Suprapubic skin (tissue), 4 donors: ENCODE measurements at places on chromosomes 7 and 10. TPM values are rescaled to one million over a fixed set of nuclear protein-coding genes. Genes with fewer than 3 reads are reported as not detected.

The TUBB8 gene
- total RNA-seq: not detected

The IKZF1 gene
- total RNA-seq: 5.1 TPM

The ITIH2 gene
- total RNA-seq: not detected

The CDHR3 gene
- 6.5 TPM for total RNA-seq

The LRMDA gene
- total RNA-seq: 2.9 TPM

The TCAF2 gene
- 9.0 TPM for total RNA-seq

The TMEM229A gene
- not detected for total RNA-seq

The COBL gene
- 70.1 TPM for total RNA-seq

The SFMBT2 gene
- 1.9 TPM for total RNA-seq

The ANXA8 gene
- total RNA-seq: 254 TPM

The LOXL4 gene
- total RNA-seq: 1.9 TPM

The ADRA2A gene
- total RNA-seq: 2.3 TPM

The UNCX gene
- not detected for total RNA-seq

The UNC5B gene
- total RNA-seq: 7.2 TPM

The HECW1 gene
- not detected for total RNA-seq

- DNase-seq: no peak
These were observed 6.3 kb downstream of the TMEM60 start for GRCh38 chr7:77791956-77792355.

DNA sequence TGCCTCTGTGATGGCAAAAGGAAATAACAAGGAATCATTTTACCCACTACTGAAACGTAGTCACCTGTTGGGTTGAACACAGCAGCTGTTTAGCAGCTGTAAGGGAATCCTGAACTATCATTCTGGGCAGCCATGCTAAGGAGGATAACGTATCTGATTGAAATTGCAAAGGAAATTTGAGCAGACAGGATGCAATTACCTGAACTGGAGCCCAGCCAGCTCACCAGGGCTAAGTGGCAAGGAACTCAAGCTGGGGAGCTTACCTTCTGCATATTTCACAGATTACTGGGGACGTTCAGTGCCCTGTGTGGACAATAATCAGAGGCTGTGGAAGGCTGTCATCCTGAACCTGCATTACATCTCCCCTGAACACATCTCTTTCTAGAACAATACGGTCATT is 650.5 kb downstream of the SORCS3 start:
- no peak for DNase-seq

- DNase-seq: no peak
These were observed 107.8 kb upstream of the PLXNA4 start for GRCh38 chr7:132683896-132684690.

DNA sequence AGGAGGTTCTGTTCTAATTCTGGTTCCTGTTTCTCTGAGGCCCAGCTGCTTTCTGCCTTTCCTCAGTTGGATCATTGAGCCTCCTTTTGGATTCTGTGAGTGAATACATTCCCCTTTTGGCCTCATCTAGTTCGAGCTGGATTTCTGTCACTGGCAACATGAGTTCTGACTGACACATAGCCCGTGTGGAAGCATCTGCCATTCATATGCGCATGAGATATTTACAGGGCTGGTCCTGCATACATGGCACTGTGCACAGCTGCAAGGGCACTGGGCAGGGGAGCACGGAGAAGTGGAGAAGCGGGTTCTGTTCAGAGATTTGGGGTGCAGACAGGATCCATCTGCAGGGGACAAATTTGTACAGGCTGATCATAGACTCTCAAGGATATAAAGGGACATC is 352.8 kb downstream of the RPS24 start:
- DNase-seq: no peak

DNA sequence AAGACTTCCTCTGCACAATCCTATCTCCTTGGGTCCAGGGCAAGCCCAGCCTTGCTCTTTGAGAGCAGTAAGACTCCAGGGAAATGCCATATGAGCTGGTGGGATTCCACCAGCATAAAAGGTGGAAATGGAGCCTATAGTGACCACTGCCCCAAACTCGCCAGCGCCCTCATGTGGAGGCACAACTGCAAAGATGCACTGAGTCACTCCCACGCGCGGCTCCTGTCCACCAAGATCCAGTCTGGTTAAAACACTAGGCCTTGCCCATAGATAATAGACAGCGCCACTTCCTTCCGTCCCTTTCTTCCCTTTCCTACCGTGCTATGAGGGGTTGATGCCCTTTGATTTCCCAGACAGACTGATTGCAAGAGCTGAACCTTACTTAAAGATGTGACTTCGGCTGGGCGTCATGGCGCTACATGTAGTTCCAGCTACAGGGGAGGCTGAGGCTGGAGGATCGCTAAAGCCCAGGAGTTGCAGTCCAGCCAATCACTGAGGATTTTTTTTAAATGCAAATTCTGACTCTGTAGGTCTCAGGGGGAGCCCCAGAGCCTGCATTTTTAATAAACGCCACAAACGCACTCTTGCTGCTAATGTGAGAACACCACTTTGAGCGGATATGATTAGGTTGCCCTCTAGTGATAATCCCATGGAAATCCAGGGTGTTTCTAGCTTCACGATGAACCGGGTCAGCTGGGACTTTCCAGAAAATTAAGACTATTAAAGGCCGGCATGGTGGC is 136.5 kb downstream of the EPC1 start:
- no peak for DNase-seq

DNA sequence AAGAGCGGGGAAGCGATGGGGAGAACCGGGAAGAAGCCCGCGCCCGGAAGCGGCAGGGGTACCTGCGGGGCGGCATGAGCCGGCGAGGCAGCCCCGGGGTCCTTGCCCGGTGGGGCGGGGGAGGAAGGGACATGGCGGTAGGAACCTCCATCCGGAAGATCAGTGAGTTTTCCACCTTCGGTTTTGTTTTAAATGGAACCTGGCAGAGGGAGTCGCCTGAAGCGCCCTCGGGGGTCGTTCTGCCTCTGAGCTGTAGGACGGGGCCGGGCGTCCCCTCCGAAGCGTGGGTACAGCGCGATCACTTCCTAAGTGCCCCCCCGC is 471 bp downstream of the PFKP start:
- no peak for DNase-seq

GRCh38 chr7:113289140-113289740 is 170.9 kb upstream of the SMIM30 start:
- no peak for DNase-seq

DNA sequence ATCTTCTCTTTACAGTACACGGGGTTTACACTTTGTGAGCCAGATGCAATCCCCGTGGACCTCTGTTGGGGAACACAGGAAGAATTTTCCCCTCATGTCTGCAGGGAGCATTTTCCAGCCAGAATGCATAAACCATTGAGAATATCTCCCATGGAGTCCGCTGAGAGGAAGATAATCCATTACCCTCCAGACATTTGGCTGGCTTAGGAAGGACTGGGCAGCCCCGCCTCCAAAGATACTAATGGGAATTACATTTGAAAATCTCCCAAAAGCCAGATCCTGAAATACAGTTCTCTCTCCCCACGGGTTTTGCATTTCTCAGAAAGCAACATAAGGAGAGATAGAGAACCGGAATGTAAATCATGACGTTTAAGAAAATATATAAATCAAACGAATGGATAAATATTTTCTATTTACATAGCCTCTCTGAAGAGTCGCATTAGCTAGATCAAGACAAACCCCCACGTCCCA is 53.5 kb downstream of the TRIL start:
- no peak for DNase-seq

DNA sequence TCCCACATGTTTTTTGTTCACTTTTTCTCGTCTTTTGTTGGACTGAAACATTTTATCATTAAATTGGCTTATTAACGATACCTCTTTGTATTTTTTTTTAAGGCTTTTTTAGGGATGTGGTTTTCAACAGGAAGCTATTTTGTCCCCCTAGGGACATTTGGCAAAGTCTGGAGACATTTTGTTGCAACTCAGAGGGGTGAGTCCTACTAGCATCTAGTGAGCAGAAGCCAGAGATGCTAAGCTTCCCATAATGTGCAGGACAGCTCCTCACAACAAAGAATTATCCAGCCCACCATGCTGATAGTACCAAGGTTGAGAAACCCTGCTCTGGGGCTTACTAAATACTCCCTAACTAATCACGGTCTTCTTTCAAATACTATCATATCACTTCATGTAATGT is 63.2 kb downstream of the ATE1 start:
- no peak for DNase-seq

GRCh38 chr10:74177140-74177677 is 26.2 kb downstream of the ADK start:
- no peak for DNase-seq

DNA sequence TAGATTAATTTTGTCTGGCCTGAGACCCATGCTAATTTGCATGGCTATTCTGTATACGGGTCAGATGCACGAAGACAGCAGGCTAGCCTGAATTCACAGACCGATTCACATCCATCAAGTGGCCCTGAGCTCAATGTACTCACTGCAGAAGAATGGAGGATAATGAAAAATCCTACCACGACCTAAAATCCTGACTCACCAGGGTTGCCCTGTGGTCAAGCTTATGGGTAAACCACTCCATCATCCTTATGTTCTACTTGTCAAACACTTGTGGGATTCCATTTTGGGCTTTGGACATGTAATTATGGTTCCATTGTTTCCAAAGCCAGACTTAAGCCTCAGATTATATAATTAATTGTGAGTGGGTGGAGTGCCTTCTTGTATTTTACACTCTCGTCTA is 110.4 kb upstream of the ZNF438 start:
- DNase-seq: no peak

DNA sequence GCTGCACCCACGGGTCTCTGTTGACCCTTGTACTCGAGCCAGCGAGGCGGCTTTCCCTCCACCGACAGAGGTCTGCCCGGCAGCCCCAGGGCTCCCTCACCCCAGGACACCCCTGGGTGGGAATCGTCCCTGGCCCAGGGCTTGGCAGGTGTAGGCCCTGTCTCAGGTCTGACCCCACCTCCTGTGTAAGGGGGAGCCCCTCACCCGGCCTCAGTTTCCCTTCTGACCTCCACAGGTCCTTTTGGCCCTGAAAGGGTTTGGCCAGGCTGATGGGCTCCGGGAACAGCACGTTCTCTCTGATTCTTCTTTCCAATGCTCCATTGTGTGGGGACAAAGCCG is 25.0 kb upstream of the ELFN1 start:
- DNase-seq: no peak

GRCh38 chr10:104301907-104302690 is 33.1 kb downstream of the GSTO2 start:
- no peak for DNase-seq

GRCh38 chr10:94192974-94193373 is 169.8 kb downstream of the NOC3L start:
- no peak for DNase-seq

DNA sequence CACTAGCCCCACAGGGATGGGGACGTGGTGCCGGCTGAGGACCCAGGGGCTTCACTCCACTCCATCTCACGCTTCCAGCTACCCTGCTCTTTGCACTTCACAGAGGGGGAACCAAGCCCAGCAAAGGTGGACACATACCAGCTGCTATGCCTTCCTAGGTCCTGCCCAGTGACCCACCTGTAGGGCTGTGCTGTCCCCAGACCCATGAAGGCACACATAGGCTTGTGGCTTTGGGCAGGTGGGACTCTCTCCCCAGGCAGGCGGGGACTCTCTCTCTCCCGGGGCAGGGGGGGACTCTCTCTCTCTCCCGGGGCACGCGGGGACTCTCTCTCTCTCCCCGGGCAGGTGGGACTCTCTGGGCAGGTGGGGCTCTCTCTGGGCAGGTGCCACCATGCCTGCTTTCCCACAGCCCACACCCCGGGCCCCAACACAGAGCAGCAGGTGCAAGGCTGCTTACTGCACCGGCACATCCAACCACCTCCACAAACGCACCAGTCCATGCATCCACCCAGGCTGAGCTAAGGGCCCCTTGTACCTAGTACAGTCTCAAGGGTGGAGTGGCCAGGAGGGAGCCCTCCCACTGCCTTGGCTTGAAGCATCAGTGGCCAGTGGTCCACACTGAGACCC is 13.8 kb upstream of the GPR146 start:
- DNase-seq: no peak

DNA sequence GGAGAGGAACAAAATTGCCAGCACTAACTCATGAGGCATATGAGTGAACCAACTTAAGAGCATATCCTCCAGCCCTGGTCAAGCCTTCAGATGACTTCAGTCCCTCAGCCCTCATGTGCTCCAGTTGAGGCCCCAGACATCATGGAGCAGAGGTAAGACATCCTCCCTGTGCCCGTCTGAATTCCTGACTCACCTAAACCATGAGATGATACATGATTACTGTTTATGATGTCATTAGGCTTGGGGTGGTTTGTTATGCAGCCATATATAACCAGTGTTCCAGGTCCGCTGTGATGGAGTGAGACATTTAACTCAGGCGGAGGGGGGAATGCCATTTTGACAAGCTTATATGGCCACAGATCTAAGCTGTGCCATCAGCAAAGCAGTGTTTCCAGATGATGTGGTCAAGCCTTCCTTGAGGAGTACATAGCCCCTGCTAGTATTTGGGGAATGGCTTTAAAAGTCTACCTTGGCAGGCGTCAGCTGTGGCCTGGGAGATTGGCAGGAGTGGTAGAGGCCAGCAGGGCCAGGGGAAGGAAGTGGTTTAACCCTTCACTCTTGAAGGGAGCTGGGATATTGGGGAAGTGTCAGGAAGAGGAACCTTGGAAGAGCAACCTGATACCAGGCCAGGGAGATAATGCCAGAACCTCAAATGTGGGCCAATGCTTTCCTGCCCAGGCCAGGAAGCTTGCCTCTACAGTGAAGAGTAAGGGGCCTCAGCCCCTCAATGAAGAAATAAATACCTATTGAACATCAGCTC is 343.0 kb upstream of the PODXL start:
- DNase-seq: no peak

- DNase-seq: no peak
These were observed 19.7 kb downstream of the TSPAN12 start for GRCh38 chr7:120838281-120838682.

GRCh38 chr10:97116462-97117162 is 69.1 kb downstream of the SLIT1 start:
- no peak for DNase-seq

- DNase-seq: peak; percentile 81
These were observed 700 bp downstream of the SMC3 start for GRCh38 chr10:110568055-110568735.

DNA sequence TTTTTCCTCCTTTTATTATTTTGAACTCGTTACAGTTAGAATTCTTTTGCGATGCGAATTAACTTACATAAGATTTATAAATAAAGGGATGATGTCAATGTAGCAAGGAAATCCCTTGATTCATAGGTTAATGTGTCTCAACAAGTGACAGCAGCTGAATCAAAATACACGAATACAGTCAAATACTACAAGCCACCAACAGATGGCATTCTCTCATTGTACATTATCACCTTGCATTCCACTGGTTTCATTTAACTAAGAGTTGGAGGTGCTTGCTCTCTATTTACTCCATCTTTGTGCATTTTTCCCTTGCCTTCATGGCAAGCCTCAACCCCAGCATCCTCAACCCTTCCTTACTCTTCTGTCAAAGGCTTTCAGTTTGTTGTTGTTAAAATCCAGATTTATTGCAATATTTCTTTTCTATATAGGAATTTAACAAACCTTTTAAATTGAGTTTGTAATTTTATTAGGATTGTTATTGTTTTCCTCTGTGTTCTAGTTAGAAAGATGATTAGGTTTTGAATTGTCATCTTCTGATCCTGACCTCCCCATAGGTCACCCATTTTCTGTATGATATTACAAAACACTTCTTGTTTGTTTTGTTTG is 78.3 kb downstream of the SLC25A40 start:
- no peak for DNase-seq

- no peak for DNase-seq
These were observed 77.6 kb upstream of the FOXK1 start for GRCh38 chr7:4604456-4604940.
